ENCODE measurements at places on chromosomes 3 and 15.

GRCh38 chr3:188956839-188957489 is 214.8 kb upstream of the TPRG1 start:
- peak; percentile 83 for DNase-seq

DNA sequence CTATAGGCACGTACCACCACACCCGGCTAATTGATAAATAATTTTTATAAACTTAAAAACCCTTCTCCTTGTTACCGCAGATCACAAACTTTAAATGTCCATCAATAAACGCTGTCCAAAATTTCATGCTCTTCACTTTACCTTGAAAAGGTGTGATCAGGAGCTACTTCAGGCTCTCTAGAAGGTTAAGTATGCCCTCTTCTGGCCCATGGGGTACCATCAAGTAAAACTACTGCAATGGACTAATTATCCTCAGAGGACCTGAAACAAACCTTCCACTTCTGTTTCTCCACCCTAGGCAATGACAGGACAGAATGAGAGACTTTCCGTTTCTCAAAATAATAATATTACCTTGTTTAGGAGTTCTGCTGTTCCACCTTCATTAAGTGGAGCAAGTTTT is 9.2 kb downstream of the LZTFL1 start:
- DNase-seq: no peak

DNA sequence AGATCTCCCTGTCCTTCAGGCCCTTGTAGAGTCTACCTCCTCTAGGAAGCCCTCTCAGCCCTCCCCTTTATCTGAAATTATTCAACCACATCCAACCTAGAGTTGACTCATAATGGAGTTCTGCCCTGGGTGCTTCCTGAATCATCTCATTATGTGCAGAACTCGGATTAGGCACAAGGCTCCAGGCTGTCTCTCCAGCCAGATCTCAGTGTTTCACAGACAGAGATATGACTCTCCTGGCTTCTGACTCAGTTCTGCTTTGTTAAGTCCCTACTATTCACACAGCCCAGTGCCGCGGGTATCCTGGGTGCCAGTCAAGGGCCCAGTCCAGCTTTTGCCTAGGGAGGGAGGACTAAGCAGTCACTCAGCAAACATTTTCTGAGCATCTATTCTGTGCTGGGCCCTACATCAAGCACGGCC is 9.3 kb downstream of the STRA6 start:
- DNase-seq: no peak

GRCh38 chr3:115928376-115928775 is 305.1 kb downstream of the GAP43 start:
- DNase-seq: no peak

- DNase-seq: no peak
These were observed 272.0 kb upstream of the ATP11B start for GRCh38 chr3:182521339-182521738.

- no peak for DNase-seq
These were observed 29.6 kb upstream of the BHLHE40 start for GRCh38 chr3:4949659-4950058.

DNA sequence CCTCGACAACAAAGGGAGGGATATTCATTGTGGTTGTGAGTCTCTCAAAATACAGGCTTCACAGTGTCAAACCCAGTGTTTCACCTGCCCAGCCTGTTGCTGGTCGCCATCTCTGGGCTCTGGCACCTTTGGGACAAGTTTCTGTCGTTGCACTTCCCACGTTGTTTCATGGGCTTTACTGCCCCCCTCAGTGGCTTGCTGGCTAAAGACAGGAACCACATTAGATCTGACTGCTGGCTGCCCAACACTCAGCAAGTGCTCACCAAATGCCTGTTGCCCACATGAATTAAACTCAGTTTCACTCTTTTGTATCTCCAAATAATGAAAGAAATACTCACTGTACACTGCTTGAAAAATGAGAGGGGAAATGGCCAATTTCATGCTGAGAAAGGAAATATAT is 27.6 kb downstream of the FOXL2 start:
- DNase-seq: no peak

DNA sequence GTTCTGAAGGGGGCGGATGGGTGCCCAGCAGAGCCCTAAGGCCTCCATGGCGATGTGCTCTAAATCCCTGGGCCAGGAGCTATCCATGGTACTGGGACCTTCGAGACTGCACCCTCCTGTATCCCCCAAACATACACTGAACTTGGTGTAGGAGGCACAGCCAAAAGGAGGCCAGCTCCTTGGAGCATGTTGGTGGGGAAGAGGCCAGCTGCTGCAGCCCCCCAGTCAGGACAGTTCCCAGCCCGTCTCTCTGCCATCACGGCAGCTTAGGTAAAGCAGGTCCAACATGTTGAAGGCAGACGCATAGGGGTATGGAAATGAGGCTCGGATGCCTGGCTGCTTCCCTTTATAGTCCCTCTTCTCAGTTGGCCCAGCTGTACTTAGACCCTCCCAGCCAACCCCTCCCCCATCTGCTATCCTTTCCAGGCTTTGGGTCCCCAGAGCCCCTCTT is 1.8 kb downstream of the CAMKV start:
- DNase-seq: peak; percentile 13

DNA sequence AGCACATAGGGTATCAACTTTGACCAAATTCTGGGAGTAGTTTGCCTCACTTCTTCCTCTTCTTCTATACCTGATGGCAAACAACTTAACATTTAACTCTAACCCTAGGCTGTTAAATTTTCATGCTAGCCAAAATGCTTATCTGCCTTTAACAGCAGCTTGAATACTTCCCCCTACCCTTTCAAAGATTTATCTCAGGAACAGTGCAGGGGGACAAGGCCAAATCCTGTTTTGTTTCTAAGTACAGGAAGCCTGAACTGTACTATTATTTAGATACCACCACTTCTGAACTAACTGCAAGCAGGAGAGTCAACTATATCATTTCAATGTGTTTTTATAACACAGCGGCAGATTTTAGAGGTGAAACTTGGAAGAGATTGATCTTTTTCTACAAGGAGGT is 104.0 kb upstream of the CNTN6 start:
- DNase-seq: no peak

DNA sequence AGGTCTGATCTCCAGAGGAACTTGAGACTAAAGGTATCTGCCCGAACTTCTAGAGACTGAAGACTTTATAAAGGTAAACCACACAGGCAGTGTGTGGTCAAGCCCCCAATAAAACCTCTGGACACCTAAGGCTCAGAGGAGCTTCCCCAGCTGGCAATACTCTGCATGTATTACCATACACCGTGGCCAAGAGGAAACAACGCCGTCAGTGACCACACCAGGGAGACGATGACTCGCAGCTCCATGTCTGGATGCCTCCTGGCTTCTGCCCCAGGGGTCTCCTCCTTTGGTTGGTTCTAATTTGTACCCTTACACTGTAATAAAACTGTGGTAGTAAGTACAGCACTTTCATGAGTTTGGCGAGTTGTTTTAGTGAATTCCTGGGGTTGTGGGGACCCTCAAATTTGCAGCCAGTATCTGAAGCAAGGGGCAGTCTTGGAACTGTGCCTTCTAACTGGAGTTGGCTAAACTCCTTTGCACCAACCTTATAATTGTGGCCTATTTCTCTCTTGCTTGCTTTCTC is 32.1 kb upstream of the BCL2L10 start:
- no peak for DNase-seq

- DNase-seq: peak; percentile 18
These were observed 242.1 kb upstream of the PDZRN3 start for GRCh38 chr3:73866846-73867245.

- DNase-seq: no peak
These were observed 92.6 kb upstream of the CCDC54 start for GRCh38 chr3:107284612-107285011.

- DNase-seq: no peak
These were observed 1.2 kb downstream of the GPR176 start for GRCh38 chr15:39918688-39919385.

- no peak for DNase-seq
These were observed 77.8 kb downstream of the B3GNT5 start for GRCh38 chr3:183330881-183331280.

GRCh38 chr3:27454914-27455313 is 29.3 kb downstream of the SLC4A7 start:
- peak; percentile 65 for DNase-seq

DNA sequence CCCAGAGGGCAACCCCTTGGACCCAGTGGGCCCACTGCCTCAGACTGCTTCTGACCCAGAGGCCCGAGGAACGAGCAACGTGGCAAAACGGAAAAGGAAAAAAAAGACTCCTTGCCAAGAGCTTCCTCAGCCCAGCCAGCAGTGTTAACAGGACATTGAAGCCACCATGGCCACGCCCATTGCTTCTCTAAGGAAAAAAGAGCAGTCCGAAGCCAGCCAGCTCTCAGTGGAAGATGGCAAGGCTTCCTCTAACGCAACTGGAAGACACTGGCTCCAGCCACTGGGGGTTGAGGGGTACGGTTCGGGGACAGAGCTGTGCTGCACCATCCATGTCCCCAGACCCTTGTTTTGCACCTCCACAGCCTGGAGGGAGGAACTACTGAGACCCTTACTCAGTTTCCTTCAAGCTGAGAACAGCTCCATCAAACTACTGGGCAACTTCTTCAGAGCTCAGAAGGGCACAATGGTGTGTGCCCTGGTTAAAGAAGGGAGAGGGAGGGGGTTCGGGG is 10.7 kb downstream of the BMF start:
- peak; percentile 57 for DNase-seq

DNA sequence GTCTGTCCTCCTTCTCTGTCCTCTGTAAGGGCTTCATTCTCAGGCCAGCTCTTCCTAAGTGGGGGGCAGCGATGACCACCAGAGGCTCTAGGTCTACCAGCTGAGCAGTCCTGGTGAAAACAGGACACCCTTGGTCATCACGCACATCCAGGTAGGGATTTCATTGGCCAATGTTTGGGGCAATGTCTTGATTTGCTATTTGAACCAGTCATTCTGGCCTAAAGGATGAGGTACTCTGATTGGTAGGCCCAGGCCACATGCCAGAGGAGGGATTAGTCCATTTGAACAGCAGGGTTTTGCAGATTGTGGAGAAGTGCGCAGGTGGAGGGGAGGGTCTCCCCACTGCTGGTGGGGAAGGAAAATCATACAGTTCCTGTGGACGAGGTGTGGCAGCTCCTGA is 57.3 kb downstream of the PLXNA1 start:
- DNase-seq: no peak

GRCh38 chr3:37588758-37589157 is 272.9 kb upstream of the CTDSPL start:
- no peak for DNase-seq

DNA sequence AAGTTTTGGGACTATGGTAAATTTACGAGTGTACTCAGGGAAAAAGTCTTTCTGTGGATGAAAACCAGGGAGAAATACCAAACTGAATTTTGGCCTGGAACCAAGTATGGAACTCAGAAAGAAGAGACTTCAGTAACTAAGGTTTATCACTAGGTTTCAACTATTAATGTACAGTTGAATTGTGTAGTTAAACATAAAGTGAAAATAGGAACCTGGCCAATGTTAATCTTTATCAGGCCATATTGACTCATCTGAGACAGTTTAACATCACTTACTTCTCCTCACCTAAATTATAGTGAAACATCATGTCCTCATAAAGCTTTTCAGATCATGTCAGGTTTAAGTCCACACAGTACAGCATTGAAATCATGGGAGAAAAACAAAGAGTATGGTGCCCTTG is 197.7 kb downstream of the LSAMP start:
- no peak for DNase-seq

GRCh38 chr15:43239732-43240491 is 19.1 kb upstream of the EPB42 start:
- DNase-seq: peak; percentile 48

- DNase-seq: no peak
These were observed 120.0 kb upstream of the C15orf61 start for GRCh38 chr15:67400890-67401289.

DNA sequence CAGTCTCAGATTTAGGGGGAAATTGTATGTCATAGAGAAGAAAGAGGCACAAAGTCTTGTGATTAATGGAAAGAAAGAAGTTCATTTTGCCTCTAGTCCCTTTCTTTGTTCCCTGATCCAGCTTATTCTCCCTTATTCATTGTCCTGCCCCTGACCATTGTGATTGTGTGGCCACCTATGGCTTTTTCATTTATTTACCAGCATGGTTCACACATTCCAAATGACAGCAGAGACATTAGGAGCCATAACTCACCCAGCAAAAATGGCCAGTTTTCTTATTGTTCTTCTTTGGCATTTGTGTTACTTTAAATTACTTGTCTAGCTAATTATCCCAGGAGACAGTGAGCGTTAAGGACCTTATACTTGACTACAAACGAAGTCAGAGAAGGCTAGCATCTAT is 36.3 kb upstream of the SGO1 start:
- DNase-seq: no peak

- DNase-seq: peak; percentile 85
These were observed 74.8 kb downstream of the IL20RB start for GRCh38 chr3:137032465-137033120.

DNA sequence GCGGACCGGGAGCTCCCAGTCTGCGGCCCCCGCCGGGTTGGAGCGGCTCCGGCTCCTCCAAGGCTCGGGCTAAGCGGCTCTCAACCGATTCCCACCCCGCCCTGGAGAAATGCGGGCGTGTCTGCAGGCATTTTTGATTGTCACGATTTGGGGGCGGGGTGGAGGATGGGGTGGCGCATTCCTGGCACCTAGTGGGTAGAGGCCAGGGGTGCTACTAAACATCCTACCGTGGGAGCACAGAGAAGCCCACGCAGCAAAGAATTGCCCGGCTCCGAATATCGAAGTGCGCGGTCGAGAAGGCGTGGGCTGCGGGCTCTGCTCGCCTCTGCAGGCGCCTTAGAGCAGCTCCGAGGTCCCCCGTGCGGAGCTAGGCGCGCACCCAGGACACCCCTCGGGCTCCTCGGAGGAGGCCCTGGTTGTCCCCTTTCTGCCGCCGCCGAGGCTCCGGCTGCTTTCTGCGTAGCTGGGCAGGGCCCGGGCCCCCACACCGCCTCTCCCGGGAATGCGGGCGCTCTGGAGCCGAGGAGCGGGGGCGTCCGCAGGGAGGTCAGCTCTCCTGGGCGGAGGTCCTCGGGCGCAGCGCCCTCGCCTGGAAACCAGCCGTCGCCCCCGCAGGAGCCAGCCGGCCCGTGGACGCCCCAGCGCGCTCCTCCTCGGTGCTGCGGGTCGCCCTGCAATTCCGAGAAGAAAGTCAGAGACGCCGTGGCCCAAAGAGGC is 16.5 kb upstream of the LAMP3 start:
- peak; percentile 55 for DNase-seq

- DNase-seq: no peak
These were observed 369.3 kb upstream of the TRIM42 start for GRCh38 chr3:140308535-140308934.

DNA sequence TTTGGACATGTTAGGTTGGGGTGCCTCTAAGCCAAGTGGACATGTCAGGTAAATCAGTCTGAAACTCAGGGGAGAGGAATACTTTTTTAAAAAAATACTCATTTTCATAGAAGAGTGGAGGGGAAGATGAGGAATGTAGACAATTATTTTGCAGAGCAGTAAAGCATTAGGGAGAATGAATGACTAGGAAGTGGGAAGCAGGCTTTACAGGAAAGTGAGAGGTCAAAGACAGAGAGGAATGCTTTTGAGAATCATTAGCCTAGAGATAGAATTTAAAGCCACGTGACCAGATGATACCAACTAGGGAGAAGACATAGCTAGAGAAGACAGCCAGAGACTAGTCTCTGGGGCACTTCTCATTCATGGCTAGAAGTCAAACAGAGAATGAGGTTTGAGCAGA is 91.0 kb downstream of the RAD18 start:
- no peak for DNase-seq

- DNase-seq: peak; percentile 44
These were observed 134.0 kb downstream of the TPRA1 start for GRCh38 chr3:127456471-127457093.

Measured in suppressor macrophage treated with lipopolysaccharide for 4 hours (primary cell).